ENCODE measurements at places on chromosomes 7 and 10.

DNA sequence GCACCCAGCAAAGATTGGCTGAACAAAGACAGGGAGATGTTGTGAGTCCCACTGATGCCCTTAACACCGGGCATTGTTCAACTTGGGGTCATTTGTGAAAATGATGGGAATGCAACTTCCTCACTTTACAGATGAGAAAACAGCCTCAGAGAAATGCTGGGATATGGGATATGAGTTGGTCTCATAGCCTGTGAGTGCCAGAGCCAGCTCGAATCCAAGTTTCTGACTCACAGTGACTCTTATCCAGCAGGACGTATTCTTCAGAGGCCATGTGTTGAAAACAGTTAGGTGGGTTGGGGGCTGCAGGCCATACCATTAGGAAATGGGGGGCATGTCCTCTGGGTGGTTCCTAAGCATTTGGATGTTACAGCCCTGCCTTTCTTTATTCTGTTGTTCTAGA, 45.2 kb downstream of the KIAA1217 start:
- H3K27ac ChIP-seq, result no peak overlapping the region
- H3K27me3 ChIP-seq, result 0 out of 2 replicates have a peak, but pooled peaks cover 7% of the 10 kb centered on the region
- no peaks in the 10 kb centered on the region for H3K36me3 ChIP-seq
- H3K4me1 ChIP-seq, result no peaks in the 10 kb centered on the region
- no peak for DNase-seq

- H3K27ac ChIP-seq, result no peak overlapping the region
- H3K4me1 ChIP-seq, result no peaks in the 10 kb centered on the region
- H3K36me3 ChIP-seq, result no peaks in the 10 kb centered on the region
- no peak overlapping the region for H3K4me3 ChIP-seq
- DNase-seq, result no peak
Observed at GRCh38 chr10:58140691-58141347, 126.9 kb downstream of the IPMK start.

DNA sequence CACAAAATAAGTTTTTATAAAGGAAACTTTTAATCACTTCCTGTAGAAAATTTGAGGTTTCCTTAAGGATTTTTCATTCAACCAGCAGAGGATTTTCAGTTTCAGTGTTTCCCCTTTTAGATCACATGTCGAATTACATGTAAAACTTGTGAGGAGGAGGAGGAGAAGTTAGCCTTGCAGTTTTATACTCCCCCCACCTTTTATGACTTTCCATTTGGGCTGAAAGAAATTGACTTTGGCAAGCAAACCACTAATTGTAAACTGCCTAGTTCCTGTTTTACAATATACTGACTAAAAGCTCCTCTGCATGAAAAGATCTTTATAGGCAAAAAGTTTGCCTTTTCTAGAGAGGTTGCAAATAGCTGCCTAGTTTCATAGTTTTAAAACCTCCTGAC, 3.0 kb downstream of the BAMBI start:
- no peak for DNase-seq
- no peak overlapping the region for H3K27ac ChIP-seq
- H3K36me3 ChIP-seq, result peaks cover 4% of the 10 kb centered on the region
- peaks cover 9% of the 10 kb centered on the region for H3K4me1 ChIP-seq
- H3K27me3 ChIP-seq, result peaks cover 6% of the 10 kb centered on the region

DNA sequence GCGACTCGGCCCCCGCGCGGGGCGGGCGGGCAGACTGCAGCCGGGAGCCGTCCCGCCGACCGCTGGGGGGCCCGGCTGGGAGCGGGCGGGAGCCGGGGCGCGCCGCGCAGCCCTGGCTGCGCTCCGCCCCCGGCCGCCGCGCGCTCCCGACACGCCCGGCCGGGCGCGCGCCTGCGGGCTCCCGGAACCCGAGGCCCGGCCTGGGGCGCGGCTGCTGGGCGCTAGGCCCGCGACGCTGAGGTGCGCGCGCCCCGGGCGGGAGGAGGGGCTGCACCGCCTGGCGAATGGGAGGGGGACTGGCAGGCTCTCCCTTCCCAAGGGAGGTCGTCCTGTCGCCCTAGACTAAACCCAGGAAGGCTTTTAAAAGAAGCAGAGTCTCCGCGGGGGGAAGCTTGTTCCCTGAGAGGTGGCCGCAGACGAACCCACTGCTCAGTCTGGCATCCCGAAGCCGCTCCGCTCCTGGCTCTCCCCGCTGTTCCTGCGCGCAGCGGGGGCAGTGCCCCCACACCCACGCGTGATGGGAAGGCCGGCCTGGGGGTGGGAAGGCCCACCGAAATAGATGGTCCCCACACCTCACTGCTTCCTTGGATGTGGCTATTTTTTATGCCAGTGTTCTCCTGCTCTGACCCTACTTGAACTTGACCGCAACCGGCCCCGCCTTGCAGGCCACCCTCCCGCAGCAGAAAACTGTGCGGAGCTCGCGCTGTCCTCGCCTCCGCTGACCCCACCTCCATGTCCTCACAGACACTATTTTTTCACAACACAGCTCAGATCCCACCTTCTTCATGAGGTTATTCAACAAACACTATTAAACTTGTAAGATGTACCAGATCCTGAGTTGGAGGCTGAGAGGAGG, at the start of gene VOPP1:
VOPP1 (minus strand) TSS at position 125 of the 856 bp plus-strand sequence. CDS start 178 bp downstream, outside the sequence.
- H3K36me3 ChIP-seq, result no peaks in the 10 kb centered on the region
- H3K27ac ChIP-seq, result peak within 1 kb of the TSS; percentile 65
- no peak for DNase-seq
- peak within 1 kb of the TSS; percentile 69 for H3K4me3 ChIP-seq
- peaks cover 21% of the 10 kb centered on the region for H3K4me1 ChIP-seq
- H3K27me3 ChIP-seq, result no peaks in the 10 kb centered on the region

DNA sequence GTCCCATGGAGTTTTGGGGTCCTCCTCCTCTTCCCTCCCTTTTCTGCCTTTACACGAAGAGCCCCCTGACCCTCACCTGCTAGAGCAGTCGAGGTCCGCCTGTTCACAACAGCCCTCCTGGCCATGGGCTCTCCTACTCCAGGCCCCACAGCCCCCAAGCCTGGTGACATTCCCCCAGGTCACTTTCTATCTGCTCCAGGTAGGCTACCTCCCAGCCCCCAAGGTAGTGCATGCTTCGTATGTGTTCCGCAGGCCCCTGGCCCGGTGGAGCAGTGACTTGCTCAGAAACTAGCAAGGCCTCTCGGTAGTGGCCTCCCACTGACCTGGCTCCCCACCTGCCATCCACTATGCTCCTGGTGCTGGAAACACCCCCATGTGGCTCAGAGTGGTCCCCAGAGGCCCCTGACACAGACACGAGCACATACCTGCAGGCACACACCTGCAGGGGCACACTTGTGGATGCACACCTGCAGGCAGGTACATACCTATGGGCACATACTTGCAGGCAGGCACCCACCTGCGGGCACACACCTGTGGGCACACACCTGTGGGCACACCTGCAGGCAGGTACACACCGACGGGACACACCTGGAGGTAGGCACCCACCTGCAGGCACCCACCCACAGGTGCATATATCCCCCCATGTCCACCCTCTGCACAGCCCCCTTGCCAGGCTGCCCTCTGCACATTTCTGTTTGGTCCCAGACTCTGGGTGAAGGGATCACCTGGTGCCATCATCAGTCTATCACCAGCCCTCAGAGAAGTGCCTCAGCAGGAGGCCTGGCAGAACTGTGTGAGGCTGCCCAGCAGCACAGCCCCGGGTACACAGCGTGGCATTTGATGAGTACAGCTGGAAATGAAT, 322.5 kb downstream of the PTPRN2 start:
- H3K36me3 ChIP-seq, result no peaks in the 10 kb centered on the region
- H3K27me3 ChIP-seq, result no peaks in the 10 kb centered on the region
- H3K4me1 ChIP-seq, result no peaks in the 10 kb centered on the region
- no peak for DNase-seq
- no peak overlapping the region for H3K27ac ChIP-seq

DNA sequence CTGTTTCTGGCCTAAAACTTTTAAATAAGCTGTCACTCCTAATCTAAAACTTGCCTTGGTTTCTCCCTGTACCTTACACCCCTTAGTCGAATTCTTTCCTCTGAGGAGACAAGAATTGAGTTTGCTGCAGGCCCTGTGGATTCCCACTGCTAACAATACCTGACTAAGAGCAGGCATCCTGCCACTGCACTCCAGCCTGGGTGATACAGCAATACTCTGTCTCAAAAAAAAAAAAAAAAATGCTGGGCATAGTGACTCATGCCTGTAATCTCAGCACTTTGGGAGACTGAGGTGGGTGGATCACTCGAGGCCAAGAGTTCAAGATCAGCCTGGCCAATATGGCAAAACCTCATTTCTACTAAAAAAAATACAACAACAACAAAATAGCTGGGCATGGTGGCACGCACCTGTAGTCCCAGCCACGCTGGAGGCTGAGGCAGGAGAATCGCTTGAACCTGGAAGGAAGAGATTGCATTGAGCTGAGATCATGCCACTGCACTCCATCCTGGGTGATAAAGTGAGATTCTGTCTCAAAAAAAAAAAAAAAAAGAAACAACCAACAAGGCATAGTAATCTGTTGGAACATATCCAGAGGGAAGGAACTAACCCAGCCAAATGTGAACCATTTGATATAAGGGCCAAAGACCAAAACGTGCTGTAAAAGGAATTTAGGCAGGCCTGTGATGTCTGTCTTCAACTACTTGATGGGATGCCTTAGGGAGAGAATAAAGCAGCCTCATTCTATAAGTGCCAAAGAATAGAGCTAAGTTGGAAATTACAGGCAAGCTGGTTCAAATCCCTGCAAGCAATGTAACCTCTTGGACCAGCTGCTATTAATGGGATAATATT, 732.7 kb upstream of the AUTS2 start:
- no peaks in the 10 kb centered on the region for H3K36me3 ChIP-seq
- H3K27me3 ChIP-seq, result no peaks in the 10 kb centered on the region
- H3K4me3 ChIP-seq, result no peak overlapping the region
- H3K27ac ChIP-seq, result no peak overlapping the region

DNA sequence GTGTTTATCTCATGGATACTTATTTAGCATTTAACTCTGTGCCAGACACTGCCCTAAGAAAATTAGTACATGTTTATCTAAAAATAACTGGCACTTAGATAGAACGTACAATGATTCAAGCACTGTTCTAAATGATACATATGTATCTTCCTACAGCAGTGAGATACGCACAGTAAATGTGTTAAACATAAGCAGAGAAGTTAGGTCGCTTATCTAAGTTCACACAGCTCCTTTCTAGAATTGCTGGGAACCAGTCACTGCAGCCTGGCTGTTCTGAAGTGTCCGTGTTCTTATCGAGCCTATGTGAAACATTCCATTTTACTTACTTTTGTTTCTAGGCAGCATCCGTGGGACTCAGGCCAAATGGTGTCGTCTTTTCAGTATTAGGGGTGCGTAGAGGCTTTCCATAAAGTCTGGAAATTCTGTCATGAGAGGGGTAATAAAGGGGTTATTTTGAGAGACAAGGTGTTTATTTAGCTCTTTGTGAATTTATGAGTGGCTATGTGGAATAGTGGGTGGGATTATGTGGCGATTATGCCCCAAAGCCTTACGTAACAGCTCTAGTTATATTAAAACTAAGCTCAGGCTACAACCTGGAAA, 186.9 kb downstream of the SND1 start:
- no peak overlapping the region for H3K27ac ChIP-seq
- no peak overlapping the region for H3K4me3 ChIP-seq
- no peak for DNase-seq
- no peaks in the 10 kb centered on the region for H3K4me1 ChIP-seq
- H3K27me3 ChIP-seq, result no peaks in the 10 kb centered on the region

- H3K4me3 ChIP-seq, result peak overlapping the region; percentile 61
- peak overlapping the region; percentile 48 for H3K27ac ChIP-seq
- DNase-seq, result no peak
Observed at GRCh38 chr10:132306864-132307751, 642 bp downstream of the STK32C start.

DNA sequence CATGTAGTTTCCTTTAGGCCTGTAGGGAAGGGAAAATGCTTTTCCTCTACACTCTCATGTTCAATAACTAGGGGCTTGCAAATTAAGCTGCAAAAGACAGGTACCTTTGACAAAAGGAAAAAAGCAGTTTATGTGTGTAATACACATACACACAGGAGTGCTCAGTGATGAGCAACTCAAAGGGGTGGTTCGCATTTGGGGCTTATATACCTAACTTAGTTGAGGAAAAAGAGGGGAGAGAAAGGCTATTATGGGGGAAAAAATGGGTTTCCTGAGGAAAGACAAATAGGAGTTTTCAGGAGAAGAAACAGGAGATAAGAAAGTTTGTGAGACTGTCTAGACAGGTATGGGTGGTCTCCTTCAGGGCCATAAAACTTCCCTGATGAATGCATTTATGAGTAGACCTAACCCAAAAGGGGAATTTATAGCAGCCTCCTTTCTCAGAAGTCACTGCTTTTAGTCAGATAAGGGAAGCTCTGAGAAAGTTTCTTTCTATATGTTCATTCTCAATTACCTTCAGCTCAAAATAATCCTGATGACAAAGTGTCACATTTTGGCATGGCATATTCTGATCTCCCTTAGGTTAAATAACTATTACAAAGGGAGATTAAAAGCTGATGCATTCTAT, 55.2 kb upstream of the EZH2 start:
- H3K27me3 ChIP-seq, result no peaks in the 10 kb centered on the region
- H3K27ac ChIP-seq, result no peak overlapping the region
- no peaks in the 10 kb centered on the region for H3K36me3 ChIP-seq
- H3K4me3 ChIP-seq, result no peak overlapping the region
- DNase-seq, result no peak

DNA sequence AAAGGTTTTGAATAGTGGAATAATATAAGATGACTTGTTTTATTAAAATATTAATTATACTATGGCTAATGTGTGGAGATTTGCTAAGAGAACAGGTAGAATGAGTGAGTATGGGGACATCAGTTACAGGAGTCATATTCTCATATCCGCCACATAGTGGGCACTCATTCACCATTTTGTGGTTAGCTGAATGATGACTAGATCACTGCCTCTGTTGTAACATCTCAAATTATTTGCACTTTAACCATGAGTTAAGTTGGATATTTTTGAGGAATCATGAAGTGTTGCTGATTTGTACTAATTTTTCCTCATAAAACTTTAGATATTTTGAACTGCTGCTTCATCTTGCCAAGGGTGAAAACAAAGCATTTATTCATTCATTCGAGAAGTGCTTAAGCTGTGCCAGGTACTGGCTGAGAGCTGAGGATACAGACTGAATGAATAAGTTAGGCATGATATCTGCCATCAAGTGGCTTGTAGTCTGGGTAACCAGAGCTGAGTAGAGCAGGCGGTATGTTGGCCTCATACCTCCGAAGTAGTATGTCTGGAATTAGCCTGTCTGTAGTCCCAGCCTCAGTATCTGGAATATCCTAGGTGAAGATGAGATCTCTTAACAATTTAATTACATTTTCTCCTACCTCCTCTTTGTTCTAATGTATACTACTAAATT, 100.5 kb downstream of the ZEB1 start:
- DNase-seq, result no peak
- H3K4me1 ChIP-seq, result no peaks in the 10 kb centered on the region
- H3K27me3 ChIP-seq, result no peaks in the 10 kb centered on the region
- H3K27ac ChIP-seq, result no peak overlapping the region
- no peaks in the 10 kb centered on the region for H3K36me3 ChIP-seq
